ENCODE measurements at places on chromosomes 2 and 18. TPM values are rescaled to one million over a fixed set of nuclear protein-coding genes. Genes with fewer than 3 reads are reported as not detected.

SPEG gene
- total RNA-seq, result 1.1 TPM

MC4R gene
- not detected for total RNA-seq

ACAA2 gene
- 28.0 TPM for total RNA-seq

C2orf66 gene
- total RNA-seq, result not detected

STAT1 gene
- 98.0 TPM for total RNA-seq

REG3A gene
- total RNA-seq, result 6.0 TPM

TMEM247 gene
- not detected for total RNA-seq

FAM237A gene
- total RNA-seq, result not detected

SH2D6 gene
- total RNA-seq, result not detected

CXCR2 gene
- 84.5 TPM for total RNA-seq

COLEC12 gene
- 4.5 TPM for total RNA-seq

ABCG5 gene
- 0.37 TPM for total RNA-seq

SCG2 gene
- not detected for total RNA-seq

REEP1 gene
- 4.0 TPM for total RNA-seq

SKOR2 gene
- total RNA-seq, result not detected

RASGRP3 gene
- 45.6 TPM for total RNA-seq

AGXT gene
- total RNA-seq, result 4.3 TPM

MROH2A gene
- not detected for total RNA-seq

PAIP2B gene
- total RNA-seq, result 2.8 TPM
